Parietal lobe (tissue), 2 donors: ENCODE measurements at places on chromosomes 12 and 14. TPM values are rescaled to one million over a fixed set of nuclear protein-coding genes. Genes with fewer than 3 reads are reported as not detected.

AQP6 gene
- total RNA-seq = 0.31 TPM

DENND5B gene
- total RNA-seq = 85.1 TPM

TSPAN11 gene
- 13.8 TPM for total RNA-seq

PRH2 gene
- total RNA-seq = 2.8 TPM

TM9SF1 gene
- total RNA-seq = 20.7 TPM
